ENCODE measurements at places on chromosomes 16 and 17.
A peak's percentile ranks its signal among the peaks of the same experiment; 100 is the strongest.

GRCh38 chr16:85635545-85636140 lies 22.5 kb downstream of the GSE1 start:
- DNase-seq: no peak

- DNase-seq: peak; percentile 9
These were observed 116.6 kb downstream of the ZNF18 start for GRCh38 chr17:11880714-11881113.

DNA sequence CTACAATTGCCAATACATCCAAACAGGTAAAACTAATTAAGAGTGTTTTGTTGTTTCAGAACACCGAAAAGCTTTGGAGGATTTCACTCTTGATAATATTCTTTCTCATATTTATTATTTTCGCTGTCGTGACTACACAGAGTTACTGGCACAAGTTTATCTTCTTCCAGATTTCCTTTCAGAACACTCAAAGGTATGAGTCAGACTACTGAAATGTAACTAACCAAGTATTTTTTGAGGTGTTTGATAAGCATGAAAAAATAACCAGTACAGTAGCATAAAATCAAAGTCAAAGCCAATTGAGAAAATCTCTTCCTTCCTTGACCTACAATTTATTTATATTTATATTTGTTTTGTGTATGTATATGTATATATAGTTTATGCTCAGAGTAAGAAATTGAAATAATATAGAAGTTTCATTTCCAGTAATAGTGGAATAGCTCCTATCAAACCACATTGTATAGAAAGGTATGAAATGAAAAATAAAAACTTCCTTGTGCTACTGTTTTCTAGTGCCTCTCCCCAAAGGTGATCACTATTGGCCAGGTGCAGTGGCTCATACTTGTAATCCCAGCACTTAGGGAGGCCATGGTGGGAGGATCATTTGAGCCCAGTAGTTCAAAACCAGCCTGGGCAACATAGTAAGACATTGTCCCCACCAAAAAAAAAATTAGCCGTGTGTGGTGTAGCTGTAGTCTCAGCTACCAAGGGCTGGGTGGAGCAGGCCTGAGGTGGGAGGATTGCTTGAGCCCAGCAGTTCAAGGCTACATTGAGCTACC lies 10.9 kb downstream of the RAD51C start:
- DNase-seq: no peak

DNA sequence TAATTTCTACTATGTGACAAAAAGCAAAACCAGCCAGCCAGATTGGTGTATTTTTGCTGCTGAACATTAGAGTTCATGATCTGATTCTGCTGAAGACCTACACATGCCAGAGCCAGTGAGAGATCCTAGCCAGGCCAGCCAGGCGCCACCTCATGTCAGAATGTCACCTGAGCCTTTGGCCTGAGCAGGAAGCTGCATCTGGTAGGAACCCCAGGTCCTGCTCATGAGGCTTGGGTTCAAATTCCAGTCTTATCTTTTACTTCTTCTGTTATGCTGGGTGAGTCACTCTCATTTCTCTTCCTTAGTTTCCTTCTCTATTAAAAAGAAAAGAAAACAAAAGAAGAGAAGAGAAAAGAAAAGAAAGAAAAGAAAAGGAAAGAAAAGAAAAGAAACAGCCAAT lies 585.1 kb upstream of the CDH5 start:
- no peak for DNase-seq

DNA sequence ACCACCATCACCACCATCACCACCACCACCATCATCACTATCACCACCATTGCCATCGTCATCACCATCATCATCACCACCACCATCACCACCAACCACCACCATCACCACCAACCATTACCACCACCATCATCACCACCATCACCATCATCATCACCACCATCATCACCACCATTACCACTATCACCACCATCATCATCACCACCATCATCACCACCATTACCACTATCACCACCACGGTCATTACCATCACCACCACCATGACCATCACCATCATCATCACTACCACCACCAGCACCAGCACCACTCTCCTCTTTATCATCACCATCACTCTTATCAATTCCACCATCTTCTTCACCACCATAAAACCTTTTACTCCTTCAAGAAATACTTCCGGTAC lies 1.1 kb upstream of the TMEM114 start:
- DNase-seq: no peak

DNA sequence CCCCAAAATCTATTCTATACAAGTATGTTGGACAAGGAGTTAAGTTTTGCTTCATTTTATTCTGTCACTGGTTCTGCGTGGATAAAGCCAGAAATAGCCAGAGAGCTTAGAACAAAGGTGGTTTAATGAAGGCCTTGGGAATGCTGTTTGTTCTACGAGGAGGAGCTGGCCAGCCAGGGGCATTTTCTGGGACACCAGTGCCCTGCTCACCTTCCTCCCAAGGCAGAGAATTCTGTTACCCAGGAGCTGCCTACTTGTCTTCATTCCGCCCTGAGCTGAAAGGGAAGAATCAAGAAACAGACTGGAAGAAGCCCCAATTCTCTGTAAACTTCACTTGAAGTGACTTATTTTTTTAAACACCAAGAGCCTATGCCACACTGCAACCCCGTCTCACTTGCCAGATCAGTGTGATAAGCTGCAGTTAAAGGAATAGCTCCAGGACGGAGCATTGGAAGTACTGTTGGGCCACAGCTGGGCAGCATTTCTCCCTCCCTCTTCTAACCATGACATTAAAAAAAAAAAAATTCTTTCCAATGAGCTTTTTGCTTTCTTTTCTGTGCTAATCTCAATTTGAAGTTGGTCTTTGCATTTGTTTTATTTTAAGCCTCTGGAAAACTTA lies 149.8 kb upstream of the DYNLRB2 start:
- DNase-seq: no peak

DNA sequence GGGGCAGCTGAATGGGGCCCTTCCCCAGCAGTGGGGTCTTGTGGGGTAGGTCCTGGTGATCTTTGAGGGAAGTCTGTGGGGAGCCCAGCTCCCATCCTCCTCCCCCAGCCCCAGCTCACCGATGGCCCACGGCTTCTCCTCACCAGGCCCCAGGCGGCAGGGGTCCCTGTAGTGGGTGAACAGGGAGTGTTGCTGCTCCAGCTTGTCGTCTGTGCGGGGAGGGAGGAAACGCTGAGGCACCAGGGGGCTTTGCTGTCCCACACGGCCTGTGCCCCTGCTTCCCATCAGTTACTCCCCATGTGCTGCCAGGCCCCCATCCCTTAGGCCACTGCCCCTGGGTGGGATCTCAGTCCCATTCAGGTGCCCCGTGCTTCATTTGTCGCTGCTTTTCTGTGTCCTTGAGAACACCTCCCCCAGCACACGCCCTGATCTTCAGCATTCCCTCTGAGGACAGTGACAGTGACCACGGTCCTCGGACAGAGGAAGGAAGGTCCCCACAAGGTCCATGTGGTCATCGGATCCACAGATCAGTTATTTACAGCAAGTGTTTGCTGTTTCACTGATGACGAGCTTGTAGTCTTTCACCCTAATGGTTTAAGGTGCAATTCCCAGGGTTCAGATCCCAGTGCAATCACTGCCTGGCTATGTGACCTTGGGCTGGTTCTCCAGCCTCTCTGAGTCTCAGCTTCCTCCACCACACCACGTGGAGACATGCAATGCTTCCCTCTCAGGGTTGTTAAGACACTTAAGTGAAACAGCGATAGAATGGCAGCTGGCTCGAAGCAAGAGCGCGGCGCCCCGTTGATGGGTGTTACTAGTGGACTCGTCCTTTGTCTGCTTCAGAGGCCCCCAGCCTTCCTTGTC lies 53.1 kb downstream of the PRMT7 start:
- DNase-seq: no peak

DNA sequence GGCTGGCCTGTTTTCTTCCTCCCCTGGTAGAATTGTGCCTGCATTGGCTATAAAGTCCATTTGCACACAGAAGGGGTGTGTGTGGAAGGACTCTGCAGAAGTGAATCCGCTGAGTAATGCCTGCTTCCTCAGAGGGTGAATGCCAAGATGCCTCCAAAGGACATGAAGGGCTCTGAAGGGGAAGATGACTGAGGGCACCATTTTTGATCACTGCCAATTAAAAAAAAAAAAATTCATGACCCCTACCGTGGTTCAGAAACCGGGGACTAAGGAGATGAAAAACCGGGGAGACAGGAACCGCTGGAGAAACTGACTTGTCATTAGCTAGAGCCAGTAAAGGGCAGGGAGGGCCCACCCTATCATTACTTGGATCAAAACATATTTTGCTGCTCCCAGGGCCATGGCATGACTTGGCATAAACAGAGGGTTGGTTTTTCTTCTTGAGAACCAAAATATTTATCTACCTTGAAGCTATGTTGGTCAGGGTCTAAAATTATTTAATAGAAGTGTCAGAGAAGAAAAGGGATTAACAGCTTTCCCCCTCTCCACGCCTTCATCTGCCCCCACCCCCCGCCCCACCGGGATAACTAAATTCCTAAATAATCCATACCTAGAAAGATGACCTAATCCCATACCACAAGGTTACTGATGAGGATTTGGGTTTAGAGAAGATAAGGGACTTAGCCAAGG lies 3.6 kb upstream of the USP7 start:
- no peak for DNase-seq

DNA sequence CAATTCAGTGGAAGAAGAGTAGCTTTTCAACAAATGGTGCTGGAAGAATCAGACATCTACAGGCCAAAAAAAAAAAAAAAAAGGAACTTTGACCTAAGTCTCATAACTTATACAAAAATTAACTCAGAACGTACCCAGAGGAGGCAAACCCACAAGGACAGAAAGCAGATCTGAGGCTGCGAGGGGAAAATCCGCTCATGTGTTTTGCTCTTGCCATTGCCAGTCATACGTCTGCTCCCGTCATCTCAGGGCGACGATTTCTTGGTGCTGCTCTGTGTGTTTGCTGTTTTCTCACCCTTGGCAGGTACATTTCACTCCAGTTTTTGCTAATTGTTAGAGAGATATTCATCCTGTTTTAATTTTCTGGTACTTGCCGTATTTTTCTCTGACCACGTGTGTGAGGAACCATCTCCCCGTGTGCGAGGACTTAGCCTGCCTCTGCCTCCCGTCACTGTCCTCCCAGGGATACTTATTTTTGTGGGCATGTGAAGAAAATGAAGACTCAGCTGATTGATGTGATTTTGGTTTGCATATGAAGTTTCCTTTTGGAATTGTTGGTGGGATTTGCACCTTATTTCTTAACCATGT lies 33.4 kb upstream of the ACSF3 start:
- no peak for DNase-seq

GRCh38 chr17:64491034-64491860 lies 5.6 kb downstream of the POLG2 start:
- DNase-seq: no peak

GRCh38 chr16:3804426-3805016 lies 76.0 kb downstream of the CREBBP start:
- DNase-seq: no peak

GRCh38 chr16:81469710-81470535 lies 25.3 kb downstream of the CMIP start:
- no peak for DNase-seq

DNA sequence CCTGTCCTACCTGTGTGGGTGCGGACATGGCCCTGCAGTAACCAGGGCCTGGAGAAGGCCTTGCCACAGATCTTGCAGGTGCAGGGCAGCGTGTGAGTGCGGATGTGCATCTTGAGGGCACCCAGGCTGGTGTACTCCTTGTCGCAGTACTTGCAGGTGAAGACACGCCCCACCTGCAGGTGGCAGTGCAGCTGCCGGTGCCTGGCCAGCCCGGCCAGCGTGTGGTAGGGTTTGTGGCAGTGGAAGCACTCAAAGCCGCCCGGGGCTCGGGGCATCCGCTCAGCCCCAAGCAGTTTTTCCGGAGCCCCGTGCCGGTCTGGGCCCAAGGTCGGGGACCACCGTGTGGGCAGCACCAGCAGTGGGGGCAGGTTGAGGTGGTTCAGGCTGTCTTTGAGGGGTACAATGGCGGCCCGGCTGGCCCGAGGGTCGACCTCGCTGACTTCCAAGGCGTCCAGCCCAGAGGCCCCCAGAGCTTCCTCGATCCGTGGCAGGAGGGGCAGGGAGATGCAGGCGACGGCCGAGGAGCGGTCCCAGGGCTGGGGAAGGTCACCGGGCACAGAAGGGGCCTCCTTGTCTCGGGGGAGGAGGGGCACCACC lies 5.1 kb downstream of the SNAI3 start:
- no peak for DNase-seq

DNA sequence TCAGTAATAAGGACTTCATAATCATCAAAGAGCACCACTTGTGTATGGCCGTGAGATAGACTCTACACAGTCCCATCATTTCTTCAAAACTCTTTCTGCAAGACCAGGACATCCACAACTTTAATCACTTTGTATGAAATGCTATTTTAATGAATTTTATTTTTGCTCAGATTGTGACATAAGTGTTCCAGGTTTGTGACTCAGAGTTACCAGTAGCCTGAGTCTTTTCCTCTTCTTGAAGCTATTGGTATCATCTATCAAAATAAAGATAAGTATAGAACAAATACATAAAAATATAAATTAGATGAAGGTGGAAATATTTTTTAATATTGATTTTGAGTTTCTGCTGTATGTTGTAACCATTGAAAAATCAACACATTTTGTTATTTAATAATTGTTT lies 16.6 kb upstream of the VWA3A start:
- no peak for DNase-seq

DNA sequence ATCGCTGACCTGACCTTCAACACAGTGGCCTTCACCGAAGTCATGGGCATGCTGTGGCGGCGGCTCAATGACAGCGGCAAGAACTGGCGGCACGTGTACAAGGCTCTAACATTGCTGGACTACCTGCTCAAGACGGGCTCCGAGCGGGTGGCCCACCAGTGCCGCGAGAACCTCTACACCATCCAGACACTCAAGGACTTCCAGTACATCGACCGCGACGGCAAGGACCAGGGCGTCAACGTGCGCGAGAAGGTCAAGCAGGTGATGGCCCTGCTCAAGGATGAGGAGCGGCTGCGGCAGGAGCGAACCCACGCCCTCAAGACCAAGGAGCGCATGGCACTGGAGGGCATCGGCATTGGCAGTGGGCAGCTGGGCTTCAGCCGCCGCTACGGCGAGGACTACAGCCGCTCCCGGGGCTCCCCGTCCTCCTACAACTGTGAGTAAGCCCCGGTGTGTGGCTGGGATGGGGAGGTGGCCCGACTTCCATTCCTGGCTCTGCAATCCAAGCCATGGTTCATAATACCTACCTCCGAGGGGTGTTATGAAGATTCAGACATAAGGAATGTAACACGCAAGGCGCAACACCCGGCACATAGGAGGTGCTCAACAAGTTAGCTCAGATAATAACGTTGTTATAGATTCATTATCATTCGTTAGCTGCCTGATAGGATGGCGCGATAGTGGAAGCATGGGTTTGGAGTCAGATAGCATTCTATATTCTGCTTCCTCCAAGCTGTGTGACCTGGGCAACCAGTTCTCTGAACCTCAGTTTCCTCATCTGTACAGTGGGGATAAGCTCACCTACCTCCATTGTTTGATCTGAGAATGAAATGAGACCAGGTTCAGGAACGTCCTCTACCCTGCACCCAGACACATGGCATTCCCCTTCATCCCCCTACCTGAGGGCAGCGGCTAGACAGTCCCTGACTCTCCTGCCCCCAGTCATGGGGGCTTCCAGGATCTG lies 4.4 kb downstream of the EPN3 start:
- no peak for DNase-seq

GRCh38 chr16:35391328-35391727 lies 1931.9 kb downstream of the TP53TG3F start:
- DNase-seq: peak; percentile 15
